ENCODE measurements at places on chromosomes 4 and X. TPM values are rescaled to one million over a fixed set of nuclear protein-coding genes. Genes with fewer than 3 reads are reported as not detected.

The IL1RAPL2 gene
- total RNA-seq: 0.25 TPM

GRCh38 chrX:146154191-146154590 is 336.6 kb downstream of the SLITRK2 start:
- no peaks in the 10 kb centered on the region for H3K4me1 ChIP-seq
- H3K4me3 ChIP-seq: no peak overlapping the region
- H3K27ac ChIP-seq: no peak overlapping the region
- no peaks in the 10 kb centered on the region for H3K36me3 ChIP-seq
- no peak for DNase-seq

GRCh38 chrX:55039471-55039870 is 8.7 kb upstream of the ALAS2 start:
- DNase-seq: no peak
- no peaks in the 10 kb centered on the region for H3K27me3 ChIP-seq
- H3K4me3 ChIP-seq: no peak overlapping the region
- H3K36me3 ChIP-seq: no peaks in the 10 kb centered on the region

GRCh38 chr4:113822555-113823290 is 61.2 kb upstream of the CAMK2D start:
- no peaks in the 10 kb centered on the region for H3K36me3 ChIP-seq
- H3K4me1 ChIP-seq: no peaks in the 10 kb centered on the region
- H3K27me3 ChIP-seq: no peaks in the 10 kb centered on the region
- DNase-seq: no peak
- no peak overlapping the region for H3K4me3 ChIP-seq

DNA sequence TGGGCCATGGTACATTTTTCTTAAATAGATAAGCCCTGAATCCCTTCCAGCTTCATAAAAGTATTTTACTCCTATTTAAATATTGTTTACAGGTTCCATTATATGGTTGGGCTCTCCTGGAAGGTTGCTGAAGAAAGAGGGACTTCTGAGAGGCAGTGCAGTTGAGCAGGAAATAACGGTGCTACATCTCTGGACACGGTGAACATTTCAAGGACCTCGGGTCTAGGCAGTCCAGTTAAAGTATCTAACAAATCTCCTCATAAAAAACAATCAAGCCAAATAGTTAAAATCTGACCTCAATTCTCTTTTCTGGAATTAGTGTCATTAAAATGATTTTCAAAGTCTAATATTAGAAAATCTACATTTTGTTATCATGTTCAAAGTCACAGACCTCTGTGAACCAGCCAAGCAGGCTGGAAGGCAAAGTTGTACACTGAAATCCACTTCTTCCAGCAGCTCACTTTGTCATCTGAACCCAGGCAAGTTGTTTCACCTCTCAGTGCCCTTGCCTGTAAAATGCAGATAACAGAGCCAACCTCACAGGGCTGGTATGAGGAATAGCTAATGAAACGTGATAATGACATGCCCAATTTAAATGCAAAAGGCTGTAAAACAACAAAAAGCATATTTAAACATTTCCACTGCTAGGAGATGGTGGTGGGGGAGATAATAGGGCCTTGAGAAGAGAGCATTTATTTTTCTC is 267.0 kb upstream of the KLF3 start:
- H3K27me3 ChIP-seq: no peaks in the 10 kb centered on the region
- H3K36me3 ChIP-seq: no peaks in the 10 kb centered on the region
- H3K27ac ChIP-seq: no peak overlapping the region
- H3K4me3 ChIP-seq: no peak overlapping the region
- H3K4me1 ChIP-seq: no peaks in the 10 kb centered on the region

DNA sequence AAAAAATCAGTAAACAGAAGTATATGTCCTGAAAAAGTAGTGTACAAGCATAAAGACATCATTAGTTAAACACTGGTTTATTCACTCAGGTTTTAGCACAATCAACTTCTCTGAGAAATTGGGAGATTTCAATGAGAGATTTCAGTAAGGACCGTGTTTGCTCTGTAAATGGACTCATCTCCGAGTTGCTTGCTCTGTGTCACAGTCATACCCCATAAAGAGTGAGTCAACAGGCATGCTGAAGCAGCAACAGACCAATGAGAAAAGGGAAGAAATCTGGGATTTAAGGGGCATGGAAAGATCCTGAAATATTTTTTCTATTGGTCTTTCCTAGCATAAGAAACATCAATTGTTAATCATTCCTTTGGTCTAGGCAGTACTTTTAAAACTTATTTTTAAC is 4.7 kb downstream of the GLUD2 start:
- no peaks in the 10 kb centered on the region for H3K4me1 ChIP-seq
- H3K27ac ChIP-seq: no peak overlapping the region
- H3K4me3 ChIP-seq: no peak overlapping the region
- H3K27me3 ChIP-seq: no peaks in the 10 kb centered on the region
- no peak for DNase-seq

GRCh38 chrX:130330146-130330545 is 9.6 kb upstream of the SLC25A14 start:
- no peak for DNase-seq
- no peaks in the 10 kb centered on the region for H3K27me3 ChIP-seq
- no peak overlapping the region for H3K27ac ChIP-seq

DNA sequence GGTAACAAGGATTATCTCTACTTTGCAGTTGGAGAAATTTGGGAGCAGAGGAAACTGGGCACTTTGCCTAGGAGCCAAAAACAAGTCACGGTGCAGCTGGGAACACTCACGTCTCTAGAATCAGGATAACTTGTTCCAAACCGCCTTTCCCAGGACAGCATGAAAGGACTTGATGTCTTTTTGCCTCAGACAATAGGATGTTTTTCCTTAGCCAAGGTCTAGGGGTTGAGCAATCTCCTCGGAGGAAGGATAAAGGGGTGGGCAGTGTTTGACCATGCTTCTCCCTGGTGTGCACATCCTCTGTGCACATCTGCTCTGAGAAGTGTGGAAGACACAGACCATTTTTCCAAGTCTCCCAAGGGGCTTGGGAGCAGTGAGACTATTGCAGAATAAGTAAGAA is 1.7 kb upstream of the SPARCL1 start:
- H3K4me1 ChIP-seq: peaks cover 30% of the 10 kb centered on the region
- peak overlapping the region; percentile 95 for H3K27ac ChIP-seq
- H3K36me3 ChIP-seq: no peaks in the 10 kb centered on the region
- no peaks in the 10 kb centered on the region for H3K27me3 ChIP-seq

Data from vagina (tissue), 2 donors.